ENCODE measurements at places on chromosomes 11 and 22.

DNA sequence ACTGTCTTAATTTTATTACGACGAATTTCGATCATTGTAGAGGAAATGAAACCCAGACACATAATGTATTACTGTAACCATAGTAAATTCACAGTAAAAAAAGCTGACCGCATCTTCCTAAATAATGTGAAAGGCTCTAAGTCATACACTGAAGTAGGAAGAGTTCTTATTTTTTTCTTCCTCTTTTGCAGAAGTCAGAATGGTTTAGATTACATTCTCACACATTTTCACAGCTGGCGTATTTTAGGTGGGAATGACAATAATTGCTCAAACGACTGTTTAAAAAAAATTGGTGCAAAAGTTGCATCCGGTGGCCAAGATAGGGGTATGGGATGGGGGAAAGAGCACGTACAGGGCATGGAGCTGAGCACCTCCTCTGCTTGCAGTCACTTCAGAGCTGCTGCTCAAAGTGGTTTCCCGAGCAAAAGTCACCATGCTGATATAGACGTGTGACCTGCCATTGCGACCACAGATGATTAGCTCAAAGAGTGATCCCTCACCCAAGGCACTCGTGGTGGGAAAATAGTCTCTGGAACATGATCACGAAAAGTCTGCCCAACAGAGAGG is 35.3 kb downstream of the MMP13 start:
- no peak for DNase-seq

DNA sequence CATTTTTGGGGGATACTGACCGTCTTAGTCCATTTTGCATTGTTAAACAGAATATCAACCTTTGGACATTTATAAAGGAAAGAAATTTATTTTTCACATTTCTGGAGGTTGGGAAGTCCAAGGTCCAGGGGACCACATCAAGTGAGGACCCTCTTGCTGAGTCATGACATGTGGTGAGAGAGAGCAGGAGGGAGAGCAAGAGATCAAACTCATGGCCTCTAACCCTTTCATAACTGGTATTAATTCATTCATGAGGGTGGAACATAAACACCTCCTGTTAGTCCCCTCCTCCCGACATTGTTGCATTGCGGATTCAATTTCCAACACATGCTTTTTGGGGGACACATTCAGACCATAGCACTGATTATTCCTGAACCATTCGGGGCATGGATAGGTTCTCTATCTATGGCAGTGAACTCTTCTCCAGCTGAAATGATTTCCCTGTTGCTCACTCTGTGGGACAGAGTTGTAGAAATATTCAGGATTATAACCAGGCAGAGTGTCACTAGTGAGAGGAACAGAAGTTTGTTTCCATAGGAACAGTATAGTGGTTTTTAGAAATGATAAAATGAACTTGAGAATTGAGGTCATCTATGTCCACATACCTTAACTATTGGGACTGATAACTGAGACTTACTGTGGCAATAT is 88.2 kb upstream of the OR9Q1 start:
- DNase-seq, result no peak

DNA sequence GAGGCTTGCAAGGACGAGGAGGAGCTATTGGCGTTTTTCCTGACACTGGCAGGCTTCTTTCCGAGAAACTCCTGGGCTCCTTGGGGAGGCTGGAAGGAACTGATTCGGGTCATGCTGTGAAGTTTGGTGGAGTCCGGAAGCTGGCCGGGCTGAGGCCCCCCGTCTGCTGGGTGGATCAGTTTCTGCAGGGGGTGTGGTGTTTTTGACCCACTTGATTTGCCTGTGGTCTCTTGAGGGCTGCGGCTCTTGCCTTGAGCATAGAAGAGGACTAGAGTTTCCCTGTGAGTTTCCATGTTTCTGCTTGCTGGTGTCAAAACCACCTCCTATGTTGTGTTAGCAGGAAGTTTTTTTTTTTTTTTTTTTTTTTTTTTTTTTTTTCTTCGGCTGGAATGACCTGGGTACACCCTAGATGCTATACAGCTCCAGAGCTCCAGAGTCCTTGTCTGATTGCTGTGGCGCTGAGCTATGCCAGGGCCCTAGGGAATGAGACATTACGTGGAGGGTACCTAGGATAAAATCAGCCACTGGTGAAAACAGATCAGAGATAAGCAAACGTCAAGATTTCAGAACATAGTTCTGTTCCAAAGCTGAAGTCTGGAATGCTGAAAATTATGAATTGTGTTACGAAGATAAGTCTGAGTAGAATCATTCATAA is 728 bp downstream of the TBC1D22A start:
- no peak for DNase-seq

GRCh38 chr11:65803797-65804492 is 17.1 kb downstream of the OVOL1 start:
- no peak for DNase-seq

DNA sequence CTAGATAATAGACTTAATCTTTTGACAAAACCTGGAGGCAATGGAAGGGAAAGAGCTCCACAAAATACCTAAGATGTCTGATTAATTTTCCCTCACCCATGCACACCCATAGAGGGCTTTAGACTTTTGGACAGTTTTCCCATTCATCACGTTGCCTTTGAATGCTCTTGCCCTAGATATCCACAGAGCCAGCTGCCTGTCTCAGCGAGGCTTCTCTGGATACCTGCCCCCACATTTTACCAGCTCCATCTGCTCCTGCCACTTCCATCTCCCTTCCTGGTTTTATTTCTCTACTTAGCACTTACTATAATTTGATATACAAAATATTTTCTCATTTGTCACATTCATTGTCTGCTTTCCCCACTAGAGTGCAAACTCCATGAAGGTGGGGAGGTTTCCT is 136.8 kb downstream of the FDX1 start:
- DNase-seq, result no peak

DNA sequence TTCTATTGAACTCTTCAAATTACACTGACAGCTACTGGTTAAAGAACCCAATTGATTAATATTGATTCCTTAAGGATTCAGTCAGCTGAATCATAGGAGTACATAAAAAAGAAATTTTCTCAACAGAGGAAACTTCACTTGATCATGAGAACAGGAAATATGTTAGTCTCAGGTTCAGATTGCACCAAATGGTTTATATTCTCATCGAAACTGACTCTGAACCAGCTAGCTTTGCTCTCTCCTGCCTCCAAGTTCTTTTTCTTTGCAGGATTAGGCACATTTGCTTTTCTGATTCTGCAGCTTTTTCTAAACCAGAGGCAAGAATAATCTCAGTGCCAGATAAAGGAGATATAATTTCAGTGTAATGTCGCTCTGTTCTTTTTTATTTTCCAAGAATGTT is 33.2 kb upstream of the CTSC start:
- no peak for DNase-seq

DNA sequence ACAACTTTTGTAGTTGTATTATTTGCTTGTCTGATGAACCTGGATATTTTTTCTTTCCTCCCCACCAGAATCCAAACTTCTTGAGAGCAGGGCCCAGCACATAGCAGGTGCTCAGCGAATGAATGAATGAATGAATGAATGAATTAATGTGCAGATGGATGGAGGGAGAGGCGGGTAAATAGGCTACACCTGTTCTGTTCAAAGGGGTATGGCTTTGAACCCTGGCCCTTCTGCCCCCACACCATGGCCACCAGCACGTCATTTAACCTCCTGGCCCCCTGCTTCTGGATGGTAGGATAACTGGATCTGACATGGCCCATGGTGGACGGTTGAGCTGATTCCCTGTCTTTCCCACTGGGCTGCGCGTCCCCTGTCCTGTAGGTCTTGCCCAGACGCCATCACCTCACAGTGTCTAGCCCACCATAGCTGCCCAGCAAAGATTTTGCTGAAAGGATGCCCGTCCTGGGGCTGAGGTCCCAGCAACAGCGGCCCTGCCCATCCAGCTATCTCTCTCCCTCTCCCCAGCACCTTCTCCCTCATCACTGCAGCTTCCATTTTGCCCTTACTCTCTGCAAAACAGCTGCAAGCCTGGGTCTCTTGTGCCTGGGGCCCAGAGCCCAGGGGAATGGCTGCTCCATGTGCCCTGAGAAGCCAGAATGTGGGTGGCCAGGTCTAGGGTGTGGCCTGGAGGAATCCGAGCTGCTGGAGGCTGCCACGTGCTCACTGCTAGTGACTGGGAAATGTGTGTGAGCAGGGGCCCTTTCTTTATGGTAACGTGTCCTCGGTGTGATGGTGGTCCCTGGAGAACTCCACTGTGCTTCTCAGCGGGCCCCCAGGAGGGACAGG is 49.3 kb upstream of the LINC01488 start:
- DNase-seq, result no peak

- no peak for DNase-seq
These were observed 99.4 kb downstream of the ELP4 start for GRCh38 chr11:31608995-31609394.

DNA sequence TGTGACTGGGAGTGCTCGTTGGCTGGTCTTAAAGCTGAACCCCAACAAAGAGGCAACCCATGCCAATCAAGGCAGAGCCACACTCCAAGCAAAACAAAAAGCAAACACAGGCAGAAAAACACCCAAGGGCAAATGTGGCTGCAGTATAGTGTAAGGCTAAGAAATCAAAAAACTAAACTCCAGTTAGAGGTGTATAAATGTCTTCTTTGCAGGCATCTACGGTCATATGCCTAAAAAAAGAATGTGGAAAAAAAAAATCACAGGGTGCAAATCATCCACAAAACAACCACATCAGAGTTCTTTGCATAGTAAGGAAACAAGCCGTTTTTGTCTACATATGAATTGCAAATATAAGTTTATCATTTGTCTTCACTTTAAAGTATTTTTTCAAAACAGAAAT is 27.8 kb downstream of the ARFGAP3 start:
- no peak for DNase-seq
